Fibroblast of pulmonary artery (primary cell): ENCODE measurements at places on chromosomes 1 and 21.

DNA sequence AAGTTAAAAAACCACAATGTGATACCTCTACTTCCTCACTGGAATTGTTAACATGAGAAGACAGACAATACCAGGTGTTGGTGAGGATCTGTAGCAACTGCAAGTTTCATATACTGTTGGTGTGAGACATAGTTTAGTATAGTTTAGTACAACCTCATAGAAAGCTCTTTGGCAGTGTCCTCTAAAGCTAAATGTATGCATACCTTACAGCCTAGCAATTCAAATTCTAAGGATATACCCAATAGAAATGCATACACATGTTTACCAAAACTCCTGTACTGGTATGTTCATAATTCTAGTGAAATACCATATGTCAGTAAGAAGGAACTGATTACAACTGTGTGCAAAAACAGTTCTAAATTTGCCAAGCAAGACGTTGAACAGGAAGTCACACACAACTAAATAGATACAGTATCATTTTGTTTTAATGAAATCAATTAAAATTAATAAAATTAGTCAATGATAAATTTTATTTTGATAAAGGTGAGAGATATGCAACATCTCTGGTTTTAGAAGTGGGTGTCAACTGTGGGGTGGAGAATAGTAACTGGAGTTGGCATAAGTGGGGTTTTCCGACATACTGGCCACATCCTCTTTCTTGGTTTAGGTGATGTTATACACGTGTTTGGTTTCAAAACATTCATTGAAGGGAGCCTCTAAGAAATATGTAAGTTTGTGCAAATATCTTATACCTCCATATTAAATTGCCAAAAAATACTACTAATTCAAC, 450.7 kb downstream of the PTPRC start:
- DNase-seq: no peak

- no peak for DNase-seq
Observed at GRCh38 chr1:228291906-228292608, 84.2 kb downstream of the OBSCN start.

DNA sequence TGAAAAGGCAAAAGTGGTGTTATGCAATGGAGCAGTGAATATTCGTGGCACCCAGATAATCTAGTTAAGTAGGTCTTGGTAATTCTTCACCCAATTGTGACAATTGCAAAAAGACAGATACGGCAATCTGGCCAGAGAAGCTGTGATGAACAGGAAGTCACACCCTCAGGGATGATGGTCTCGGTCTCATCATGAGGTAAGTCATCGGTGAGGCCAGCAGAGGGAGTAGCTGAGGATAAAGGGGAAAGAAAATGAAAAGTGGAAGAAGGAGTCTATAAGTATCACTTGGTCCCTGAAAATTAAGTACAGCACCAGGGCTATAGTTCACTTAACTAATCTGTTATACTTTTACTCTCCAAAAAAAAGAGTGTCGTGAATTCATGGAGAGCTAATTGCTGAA, 258.8 kb upstream of the NCAM2 start:
- no peak for DNase-seq

DNA sequence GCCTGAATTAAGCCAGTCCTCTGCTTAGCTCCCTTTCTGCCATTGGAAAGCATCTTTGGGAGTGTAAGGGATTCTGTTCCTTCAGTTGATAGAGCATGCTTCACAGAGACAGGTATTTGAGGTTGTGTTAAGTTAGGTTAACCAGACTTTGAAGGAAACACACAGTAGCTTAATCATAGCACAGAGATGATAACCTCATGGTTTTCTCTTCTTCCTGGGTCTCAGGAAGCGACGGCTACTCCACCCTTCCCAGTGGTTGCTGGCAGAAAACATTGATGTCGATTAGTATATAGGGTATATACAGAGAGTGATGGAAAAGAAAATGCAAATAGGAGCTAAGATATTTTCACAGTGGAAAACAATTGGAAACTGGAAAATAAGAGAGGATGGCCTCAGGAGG, 42.0 kb downstream of the S1PR1 start:
- DNase-seq: no peak

- no peak for DNase-seq
Observed at GRCh38 chr1:38152351-38153065, 105.9 kb upstream of the POU3F1 start.

DNA sequence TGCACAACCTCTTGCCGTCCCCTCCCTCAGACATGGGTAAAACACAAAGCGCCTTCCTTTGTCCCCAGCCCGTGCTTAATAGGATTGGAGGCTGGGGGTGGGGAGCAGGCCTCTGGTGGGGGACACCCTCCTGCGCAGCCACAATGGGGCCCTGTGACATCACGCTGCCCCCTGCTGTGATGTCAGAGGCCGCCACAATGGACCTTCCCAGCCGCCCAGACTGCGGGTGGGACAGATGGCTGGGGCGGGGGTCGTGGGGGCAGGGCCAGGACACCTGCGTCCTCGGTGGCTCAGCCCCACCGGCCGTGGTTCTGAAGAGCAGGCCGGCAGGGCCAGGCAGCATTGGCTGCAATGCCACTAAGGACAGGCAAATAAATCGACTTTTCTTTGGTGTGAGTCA, 39.9 kb downstream of the EPHA2 start:
- DNase-seq: no peak

DNA sequence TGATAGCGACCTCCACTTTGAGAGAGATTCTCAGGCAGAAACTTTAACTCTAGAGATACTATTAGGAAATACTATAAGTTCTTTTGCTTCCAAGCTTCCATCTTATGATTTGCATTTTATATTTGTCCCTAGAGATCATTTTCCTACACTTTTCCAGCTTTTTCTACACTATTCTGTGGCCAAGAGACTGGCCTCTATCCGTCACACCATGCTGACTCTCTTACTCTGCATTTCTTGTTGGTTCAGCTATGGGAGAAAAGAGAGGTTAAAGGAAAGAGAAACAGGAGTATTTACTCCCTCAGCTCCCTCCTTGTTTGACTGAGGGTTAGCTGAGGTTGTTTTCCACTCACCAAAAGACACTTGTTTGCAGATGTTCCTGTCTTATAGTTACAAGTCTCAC, 665.6 kb upstream of the CXADR start:
- no peak for DNase-seq

DNA sequence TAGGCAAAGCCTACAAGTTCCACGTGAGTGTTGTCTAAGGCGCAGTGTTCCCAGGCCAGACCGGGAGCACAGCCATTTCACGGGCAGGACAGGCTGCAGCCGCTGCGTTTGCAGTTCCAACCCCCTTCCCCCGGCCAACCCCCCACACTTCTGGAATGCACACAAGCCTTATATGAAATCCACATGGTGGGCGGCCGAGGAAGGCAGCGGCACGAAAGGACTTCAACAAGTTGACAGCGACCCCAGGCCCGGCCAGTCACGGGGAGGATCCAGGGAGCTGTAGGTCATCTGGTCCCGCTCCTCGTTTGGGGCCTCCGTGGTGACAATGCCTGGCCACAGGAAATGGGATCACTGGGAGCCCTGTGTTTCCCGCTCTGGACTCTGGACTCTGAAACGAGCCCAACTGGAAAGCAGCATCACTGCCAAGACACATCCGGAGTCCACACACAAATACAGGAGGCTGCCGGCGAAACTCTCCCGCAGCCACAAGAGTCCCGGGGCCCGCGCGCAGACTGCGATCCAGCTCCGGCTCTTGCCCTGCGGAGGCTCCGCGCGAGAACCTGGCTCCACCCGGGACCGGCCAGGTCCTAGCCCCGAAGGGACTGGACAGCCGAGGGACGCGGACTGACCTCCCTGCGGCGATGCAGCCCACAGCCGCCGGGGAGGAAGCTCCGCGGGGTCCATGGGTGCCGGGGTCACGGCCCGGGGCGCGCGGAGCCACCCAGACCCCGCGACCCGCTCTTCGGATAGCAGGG, 794 bp downstream of the NID1 start:
- DNase-seq: peak; percentile 76

- peak; percentile 90 for DNase-seq
Observed at GRCh38 chr21:17461014-17461413, 51.8 kb upstream of the CXADR start.

GRCh38 chr21:29378832-29379231, 80.1 kb downstream of the BACH1 start:
- DNase-seq: peak; percentile 24

- no peak for DNase-seq
Observed at GRCh38 chr21:40282912-40283886, 416.0 kb downstream of the PCP4 start.

GRCh38 chr1:4652631-4653327, 1.6 kb upstream of the AJAP1 start:
- peak; percentile 34 for DNase-seq

DNA sequence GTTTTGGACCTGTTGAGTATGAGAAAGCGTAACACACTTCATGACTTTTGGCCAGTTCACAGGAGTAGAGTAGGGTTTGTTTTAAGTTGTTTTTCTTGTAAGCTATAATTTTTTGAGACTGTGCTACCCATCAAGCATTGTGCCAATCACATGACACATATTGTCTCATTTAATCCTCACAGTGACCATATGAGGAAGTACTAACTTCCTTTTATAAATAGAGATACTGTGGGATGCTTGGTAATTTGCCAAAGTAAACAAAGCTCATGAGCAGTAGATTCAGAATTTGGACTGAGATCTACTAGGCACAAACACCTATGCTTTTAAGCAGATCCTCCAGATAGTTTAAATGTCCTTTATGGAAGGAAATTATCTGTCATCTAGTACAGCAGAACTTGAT, 178.3 kb downstream of the CACNA1E start:
- DNase-seq: no peak

DNA sequence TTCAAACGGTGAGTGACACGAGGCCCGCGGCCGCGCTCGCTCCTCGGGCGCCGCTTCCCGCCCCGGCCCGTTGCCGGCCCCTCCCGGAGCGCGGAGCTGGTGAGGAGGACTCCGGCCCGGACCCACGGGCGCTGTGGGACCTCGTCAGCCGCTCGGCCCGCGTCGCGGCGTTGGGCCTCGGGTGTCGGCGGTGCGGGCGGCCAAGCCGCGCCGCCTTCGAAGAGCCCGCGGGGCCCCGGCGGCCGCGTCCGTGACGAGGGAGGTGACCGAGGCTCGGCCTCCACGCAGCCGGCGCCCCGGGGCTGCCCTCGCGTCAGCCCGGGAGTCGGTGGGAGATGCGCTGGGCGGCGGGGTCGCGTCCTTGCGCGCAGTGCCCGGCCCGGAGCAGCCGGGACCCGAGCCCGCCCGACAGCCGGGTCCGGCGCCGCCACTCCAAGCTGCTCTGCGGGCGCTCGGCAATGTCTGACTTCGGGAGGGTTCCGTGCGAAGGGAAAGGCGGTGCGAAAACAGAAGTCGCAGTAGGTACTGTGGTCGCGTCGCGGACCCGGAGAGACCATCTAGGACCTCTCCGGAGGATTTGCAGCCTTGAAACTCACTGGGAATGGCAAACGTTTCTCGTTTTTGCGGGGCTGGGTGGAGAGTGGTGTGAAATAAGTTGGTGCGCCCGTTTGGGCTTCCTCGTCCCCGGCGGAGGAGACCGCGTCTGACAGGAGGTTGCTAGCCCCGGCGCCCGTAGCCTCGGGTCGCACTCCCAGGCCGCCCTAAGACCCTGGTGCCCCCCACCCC, 829 bp downstream of the SPEN start:
- DNase-seq: peak; percentile 23

GRCh38 chr1:244368279-244368678, 83.4 kb downstream of the ADSS2 start:
- DNase-seq: no peak

DNA sequence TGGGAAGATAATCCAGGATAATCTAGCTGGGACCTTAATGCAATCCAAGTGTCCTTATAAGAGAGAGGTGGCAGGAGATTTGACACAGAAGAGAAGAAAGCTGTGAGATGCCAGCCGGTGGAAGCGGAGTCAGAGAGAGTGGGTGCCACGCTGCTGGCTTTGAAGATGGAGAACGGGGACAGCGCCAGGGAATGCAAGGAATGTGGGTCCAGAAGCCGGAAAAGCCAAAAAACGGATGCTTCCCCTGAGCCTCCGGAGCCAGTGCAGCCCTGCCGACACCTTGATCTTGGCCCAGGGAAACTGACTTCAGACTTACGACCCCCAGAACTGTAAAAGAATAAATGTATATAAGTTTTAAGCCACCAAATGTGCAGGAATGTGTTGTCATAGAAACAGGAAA, 152.6 kb downstream of the ZNF281 start:
- DNase-seq: no peak

DNA sequence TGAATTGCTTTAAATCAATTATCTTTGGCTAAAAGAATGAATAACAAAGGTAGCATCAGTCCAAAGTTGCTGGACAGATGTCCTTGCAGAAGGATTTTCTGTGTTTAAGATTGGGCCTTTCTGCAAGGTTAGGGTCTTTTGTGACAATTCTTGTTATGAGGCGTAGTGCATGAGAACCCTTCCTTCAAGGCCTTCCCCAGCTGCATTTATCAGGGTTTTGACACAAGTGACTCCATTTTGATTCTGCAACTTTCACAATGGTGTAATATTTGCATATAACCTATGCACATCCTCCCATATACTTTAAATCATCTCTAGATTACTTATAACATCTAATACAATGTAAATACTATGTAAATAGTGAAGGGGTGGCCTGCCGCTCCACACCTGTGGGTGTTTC, 1.1 kb upstream of the SETD4 start:
- DNase-seq: no peak
